ENCODE measurements at places on chromosomes 1 and 21.

- peak; percentile 70 for DNase-seq
These were observed 28.5 kb downstream of the WNT4 start for GRCh38 chr1:22114083-22115012.

GRCh38 chr1:162663086-162663485 is 30.8 kb downstream of the DDR2 start:
- DNase-seq: peak; percentile 71

DNA sequence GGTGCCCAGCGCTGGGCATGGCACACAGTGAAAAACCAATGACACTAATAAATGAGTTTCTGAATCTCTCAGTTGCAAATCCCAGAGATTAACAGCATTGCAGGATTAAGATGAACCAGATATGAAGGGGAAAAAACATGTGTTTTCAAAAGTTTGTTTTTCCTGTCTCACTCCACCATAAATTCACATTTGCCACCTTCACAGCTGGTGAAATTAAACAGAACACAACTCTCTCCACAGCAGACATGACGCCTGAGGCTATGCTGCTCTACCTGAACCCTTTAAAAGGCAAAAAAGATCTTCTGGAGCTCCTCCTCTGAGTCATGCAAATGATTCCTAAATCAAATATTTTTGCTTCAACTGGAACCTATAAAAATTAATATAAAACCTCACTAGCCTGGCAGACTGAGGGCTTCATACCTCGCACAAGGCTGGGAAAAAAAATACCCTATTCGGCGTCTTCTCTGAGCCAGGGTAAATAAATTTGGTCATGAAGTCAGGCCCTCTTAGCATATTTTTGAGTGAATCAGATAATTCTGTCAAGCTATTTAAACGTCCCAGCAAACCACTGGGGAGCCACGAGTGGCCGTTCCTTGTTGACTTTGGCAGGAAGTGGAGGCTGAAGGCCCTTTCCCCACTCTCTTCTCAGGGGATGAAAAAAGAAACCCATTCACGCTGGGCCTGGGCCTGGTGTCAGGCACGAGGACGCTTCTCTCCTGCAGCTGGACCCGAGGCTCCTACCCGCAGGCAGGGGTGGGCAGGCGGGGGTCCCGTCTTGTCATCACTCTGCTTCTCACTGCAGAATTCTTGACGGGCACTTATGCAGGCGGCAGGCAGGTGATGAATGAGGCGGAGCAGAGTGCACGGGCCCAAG is 53.0 kb downstream of the DMRTB1 start:
- peak; percentile 95 for DNase-seq

- no peak for DNase-seq
These were observed 244.8 kb downstream of the SMYD3 start for GRCh38 chr1:246262281-246262680.

DNA sequence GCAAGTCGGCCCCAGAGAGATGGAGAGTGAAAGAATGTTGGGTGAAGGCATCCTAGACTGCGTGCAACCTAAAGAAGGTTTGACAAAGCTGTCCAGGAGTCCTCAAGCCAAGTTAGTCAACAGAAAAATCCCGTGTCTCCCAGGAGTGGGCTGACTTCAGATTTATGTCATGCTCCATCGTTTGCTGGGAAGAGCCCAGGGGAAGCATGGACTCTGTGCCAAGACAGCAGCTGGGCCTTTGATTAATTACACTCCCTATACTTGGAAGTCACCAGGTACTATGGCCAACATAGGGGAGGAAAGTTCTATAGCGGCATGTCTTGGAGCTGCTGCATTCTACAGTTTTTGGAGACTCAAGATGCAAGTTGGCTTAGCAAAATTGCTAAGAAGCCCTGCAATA is 247.4 kb downstream of the KAZN start:
- DNase-seq: no peak

GRCh38 chr21:35885942-35886541 is 174.3 kb downstream of the SETD4 start:
- no peak for DNase-seq

DNA sequence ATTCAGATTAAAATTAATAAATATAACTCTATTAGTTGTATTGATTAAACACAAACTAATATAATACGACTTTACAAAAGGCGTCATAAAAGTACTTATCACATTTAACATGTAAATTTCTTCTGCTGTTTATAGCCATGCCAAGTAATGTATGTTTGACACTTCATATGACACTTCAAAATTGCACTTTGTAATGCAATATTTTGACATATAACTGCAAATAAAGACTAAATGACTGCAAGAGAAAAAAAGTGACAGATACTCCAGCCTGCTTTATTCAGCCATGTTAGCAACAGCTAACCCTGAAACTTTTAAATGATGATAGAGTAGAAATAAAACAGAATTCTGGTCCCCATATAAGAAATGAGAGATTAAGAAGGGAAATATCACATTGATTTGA is 1238.0 kb downstream of the MRPL39 start:
- DNase-seq: no peak

GRCh38 chr1:81974883-81975555 is 174.3 kb downstream of the ADGRL2 start:
- no peak for DNase-seq

DNA sequence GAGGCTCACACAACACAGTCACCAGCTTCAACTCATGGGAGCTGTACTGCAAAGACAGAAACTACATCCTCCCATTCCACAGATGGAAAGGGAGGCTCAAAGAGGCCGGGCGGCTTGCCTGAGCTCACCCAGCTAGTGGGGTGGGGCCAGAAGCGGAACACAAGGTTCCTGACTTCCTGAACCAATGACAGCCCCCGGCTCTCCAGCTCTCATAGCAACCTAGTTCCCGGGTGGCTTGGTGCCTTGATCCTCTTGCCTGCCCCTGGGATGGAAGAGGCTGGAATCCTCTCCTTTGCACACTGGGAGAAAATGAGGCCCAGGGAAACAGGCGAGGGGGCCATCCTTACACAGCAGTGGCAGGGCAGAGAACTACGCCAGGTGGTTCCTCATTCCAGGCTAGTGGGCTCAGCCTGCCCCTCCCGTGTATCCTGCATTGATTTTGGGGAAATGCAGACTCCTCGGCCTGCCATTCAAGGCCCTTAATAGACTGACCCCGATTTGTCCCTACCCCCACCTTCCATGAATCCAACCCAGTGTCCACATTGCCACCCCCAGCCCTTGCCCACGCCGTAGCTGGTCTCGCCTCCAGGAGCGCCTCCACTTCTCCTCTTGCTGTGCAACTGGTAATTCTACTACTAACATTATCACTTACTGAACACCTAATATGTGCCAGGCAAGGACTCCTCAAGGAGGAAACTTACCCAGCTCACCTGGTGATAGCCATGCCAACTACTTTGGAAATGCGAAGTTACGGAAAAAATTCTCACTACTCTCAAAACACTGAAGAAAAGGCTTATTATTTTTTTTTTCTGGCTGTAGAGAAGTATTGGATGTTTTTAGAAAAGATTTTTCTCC is 5.0 kb downstream of the RAP1GAP start:
- DNase-seq: no peak
